ENCODE measurements at places on chromosomes 16 and 17. TPM values are rescaled to one million over a fixed set of nuclear protein-coding genes. Genes with fewer than 3 reads are reported as not detected.

- H3K27me3 ChIP-seq: no peaks in the 10 kb centered on the region
- H3K4me3 ChIP-seq: no peak overlapping the region
- DNase-seq: no peak
- no peak overlapping the region for H3K27ac ChIP-seq
Measured at GRCh38 chr16:74568961-74569631, 37.8 kb downstream of the GLG1 start.

DNA sequence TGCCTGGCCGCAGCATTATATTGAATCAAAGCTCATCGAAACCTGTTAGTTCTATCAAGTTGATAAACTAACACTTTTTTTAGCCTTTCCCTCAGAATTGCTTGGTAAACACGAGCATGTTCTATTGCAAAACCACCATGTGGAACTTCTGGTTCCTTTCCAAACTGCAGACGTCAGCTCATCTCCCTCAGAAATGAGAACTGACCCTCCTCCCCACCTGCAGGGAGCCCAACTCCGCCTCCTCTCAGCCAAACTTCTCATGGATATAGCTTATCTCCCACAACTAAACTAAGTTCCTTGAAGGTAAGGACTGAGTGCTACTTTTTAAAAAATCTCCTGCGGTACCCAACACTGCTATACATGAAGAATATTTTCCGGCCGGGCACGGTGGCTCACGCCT is 6.7 kb downstream of the SHMT1 start:
- H3K27ac ChIP-seq: no peak overlapping the region
- peaks cover 6% of the 10 kb centered on the region for H3K36me3 ChIP-seq
- no peaks in the 10 kb centered on the region for H3K4me1 ChIP-seq
- no peak overlapping the region for H3K4me3 ChIP-seq
- no peaks in the 10 kb centered on the region for H3K27me3 ChIP-seq

DNA sequence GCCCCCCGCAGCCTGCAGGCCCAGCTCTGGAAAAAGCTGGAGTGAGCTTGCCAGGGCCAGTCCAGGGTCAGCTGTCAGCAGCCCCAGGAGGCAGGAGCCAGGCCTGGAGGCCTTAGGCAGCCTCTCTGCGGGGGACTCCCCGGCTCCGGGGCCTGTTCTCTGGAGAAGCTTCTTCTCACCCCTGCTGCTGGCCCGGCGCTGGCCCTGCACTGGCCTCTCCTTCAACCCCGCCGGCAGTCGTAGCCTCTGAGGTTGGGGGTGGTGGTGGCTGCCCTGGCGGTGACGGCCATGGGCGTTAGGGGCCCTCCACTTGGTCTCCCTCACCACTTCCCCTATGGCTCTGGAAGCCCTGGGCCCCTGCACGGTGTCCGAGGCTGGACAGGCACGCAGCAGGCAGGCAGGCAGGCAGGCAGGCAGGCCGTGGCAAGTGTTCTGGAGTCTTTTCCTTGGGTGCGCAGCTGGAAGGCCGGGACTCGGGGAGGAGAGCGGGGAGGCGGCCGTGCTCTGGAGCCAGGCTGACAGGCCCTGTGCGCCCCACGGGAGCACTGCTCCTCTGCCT is 2.1 kb downstream of the FOXF1 start:
- peaks cover 12% of the 10 kb centered on the region for H3K4me1 ChIP-seq
- H3K27me3 ChIP-seq: peaks cover 92% of the 10 kb centered on the region
- DNase-seq: no peak
- no peak overlapping the region for H3K4me3 ChIP-seq

DNA sequence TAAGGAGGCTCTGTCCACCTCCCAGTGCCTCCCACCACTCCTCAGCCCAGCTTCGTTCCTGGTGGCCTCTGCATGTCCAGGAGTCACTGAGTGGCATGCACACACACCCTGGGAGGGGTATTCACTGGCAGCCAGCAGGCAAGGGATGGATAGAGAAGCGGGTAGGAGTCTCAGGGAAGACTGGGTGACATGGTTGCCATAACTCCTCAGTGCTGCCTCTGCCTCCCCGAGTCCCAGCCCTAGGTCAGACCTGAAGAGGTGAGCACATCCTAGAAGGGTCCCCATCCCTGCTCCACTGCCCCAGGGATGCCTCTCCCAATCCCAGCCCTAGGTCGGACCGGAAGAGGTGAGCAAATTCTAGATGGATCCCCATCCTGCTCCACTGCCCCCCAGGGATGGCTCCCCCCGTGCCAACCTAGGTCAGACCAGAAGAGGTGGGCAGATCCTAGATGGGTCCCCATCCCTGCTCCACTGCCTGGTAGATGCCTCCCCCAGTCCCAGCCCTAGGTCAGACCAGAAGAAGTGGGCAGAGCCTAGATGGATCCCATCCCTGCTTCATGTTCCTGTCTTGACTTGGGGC is 197.0 kb downstream of the IRF8 start:
- H3K27me3 ChIP-seq: peaks cover 6% of the 10 kb centered on the region
- no peak overlapping the region for H3K4me3 ChIP-seq
- H3K4me1 ChIP-seq: no peaks in the 10 kb centered on the region
- no peak for DNase-seq
- H3K36me3 ChIP-seq: no peaks in the 10 kb centered on the region

- peak overlapping the region; percentile 8 for H3K27ac ChIP-seq
- no peak overlapping the region for H3K4me3 ChIP-seq
- H3K4me1 ChIP-seq: peaks cover 5% of the 10 kb centered on the region
Measured at GRCh38 chr16:79173919-79174318, 426.6 kb downstream of the MAF start.

DNA sequence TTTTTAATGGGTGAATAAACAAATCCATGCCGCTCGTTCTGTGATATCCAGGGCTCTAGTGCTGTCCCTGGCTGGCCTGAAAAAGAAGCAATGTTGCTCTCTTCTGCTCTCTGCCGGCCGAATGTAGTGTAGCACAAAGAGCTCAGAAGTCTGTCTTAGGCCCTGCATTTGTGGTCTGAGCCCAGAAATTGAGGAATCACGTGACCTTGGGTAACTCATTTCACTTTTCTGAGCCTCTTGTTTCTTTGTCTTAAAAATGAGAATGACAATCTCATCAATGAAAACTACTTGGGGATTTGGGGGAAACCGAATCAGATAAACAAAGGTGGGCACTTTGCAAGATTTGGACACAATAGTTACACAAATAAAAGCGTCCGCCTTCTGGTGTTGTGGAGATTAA is 381.6 kb upstream of the ASIC2 start:
- peaks cover 27% of the 10 kb centered on the region for H3K27me3 ChIP-seq
- no peak overlapping the region for H3K4me3 ChIP-seq
- H3K4me1 ChIP-seq: no peaks in the 10 kb centered on the region
- peak; percentile 72 for DNase-seq
- no peak overlapping the region for H3K27ac ChIP-seq
- no peaks in the 10 kb centered on the region for H3K36me3 ChIP-seq

DNA sequence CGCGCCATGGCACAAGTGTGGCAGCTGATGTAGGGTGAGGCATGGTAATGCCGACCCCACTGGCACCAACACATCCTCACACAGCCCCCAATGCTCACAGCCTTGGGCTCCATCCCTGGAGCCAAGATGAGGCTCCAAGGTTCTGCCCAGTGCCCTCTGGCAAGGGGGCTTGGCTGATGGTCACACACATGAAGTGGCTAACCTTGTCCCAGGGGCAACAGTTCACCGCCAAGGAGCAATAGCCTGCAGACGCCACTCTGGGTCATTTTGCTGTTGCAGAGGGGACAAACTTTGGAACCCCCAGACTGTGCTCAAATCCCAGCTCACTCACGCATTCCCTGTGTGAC is 26.8 kb downstream of the TNFRSF13B start:
- no peaks in the 10 kb centered on the region for H3K4me1 ChIP-seq
- no peak overlapping the region for H3K27ac ChIP-seq
- H3K36me3 ChIP-seq: peaks cover 5% of the 10 kb centered on the region
- no peaks in the 10 kb centered on the region for H3K27me3 ChIP-seq
- H3K4me3 ChIP-seq: no peak overlapping the region

DNA sequence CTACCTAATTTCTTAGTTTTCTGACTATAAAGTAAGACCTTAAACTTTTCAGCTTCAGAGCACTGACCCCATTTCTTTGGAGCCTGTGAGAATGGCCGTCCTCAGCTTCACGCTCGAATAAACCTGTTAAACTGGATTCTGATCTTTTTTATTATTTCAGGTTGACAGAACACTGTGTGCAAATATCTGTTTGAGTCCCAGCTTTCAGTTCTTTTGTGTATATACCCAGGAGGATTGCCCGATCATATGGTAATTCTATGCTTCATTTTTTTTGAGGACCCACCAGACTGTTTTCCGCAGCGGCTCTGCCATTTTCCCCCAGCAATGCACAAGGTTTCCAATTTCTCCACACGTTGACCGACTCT is 19.8 kb upstream of the KCNH6 start:
- no peaks in the 10 kb centered on the region for H3K36me3 ChIP-seq
- peaks cover 51% of the 10 kb centered on the region for H3K27me3 ChIP-seq
- H3K27ac ChIP-seq: no peak overlapping the region
- no peak for DNase-seq
- no peak overlapping the region for H3K4me3 ChIP-seq
- peaks cover 19% of the 10 kb centered on the region for H3K4me1 ChIP-seq

GRCh38 chr17:19492141-19492540 is 41.5 kb upstream of the SLC47A1 start:
- DNase-seq: no peak
- no peaks in the 10 kb centered on the region for H3K27me3 ChIP-seq
- H3K27ac ChIP-seq: no peak overlapping the region
- H3K36me3 ChIP-seq: no peaks in the 10 kb centered on the region
- no peak overlapping the region for H3K4me3 ChIP-seq

DNA sequence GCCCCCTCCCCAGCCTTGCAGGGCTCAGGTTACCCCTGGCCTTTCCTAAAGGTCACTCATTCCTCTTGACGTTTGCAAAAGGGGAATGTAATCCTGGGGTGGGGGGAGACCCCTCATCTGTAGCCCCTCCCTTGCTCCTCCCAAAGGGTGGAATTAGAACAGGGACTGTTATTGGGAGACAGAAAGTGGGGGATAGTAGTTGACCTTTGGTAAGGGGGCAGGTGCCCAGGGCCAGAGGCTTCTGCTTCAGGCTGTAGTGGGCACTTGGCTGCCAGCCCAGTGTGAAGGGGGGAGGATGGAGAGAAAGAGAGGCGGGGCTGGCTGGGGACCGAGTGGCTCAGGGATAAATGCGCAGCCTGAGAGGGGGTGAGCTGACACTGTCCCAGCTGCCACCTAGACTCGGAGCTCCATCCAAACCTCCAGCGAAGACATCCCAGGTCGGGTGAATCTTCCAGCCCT is at the start of gene ENO3:
Gene ENO3 (plus strand): TSS at position 374 of the 459 bp plus-strand sequence. CDS start 711 bp downstream, outside the sequence.
- H3K36me3 ChIP-seq: peaks cover 4% of the 10 kb centered on the region
- peak within 1 kb of the TSS; percentile 78 for H3K27ac ChIP-seq
- peaks cover 2% of the 10 kb centered on the region for H3K27me3 ChIP-seq
- peaks cover 35% of the 10 kb centered on the region for H3K4me1 ChIP-seq
- peak within 1 kb of the TSS; percentile 89 for H3K4me3 ChIP-seq
- no peak for DNase-seq

GRCh38 chr17:39653316-39653661 is 11.9 kb upstream of the TCAP start:
- DNase-seq: no peak
- peaks cover 48% of the 10 kb centered on the region for H3K4me1 ChIP-seq
- peaks cover 3% of the 10 kb centered on the region for H3K36me3 ChIP-seq
- peak overlapping the region; percentile 85 for H3K27ac ChIP-seq
- no peak overlapping the region for H3K4me3 ChIP-seq

DNA sequence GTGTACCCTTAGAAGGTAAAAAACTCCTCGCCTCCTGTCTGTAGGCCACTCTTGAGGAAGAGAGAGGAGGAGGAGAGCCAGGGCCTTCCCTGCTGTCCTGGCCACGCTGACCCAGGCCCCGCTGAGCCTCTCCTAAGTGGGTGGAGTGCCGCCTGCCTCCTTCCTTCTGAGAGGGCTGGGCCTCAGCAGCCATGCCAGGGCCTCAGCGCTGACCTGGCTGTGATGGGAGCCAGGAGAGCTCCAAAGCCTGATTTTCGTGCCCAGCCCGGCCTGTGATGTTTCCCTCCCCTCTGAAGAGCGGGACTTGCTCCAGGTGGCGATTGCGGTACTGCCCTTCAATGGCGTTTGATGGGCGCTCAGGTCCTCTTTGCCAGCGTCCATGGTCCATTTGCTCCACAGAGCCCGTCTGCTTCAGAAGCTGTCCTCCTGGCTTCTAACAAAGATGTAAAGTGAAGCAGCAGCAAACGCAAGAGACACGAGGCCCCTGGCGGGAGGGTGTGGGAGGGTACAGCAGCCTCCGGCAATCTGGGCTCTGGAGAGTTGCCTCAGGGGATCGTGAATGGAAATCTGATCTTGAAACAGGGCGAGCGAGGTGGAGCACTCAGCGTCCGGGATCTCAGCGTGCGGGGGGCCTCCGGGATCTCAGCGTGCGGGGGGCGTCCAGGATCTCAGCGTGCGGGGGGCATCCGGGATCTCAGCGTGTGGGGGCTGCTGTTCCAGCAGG is 93.5 kb downstream of the NPIPB11 start:
- DNase-seq: no peak
- H3K36me3 ChIP-seq: no peaks in the 10 kb centered on the region
- peaks cover 51% of the 10 kb centered on the region for H3K4me1 ChIP-seq
- H3K4me3 ChIP-seq: no peak overlapping the region

GRCh38 chr17:81002409-81003361 is 11.0 kb downstream of the CHMP6 start:
- H3K4me3 ChIP-seq: peak overlapping the region; percentile 64
- peaks cover 56% of the 10 kb centered on the region for H3K27me3 ChIP-seq
- no peak overlapping the region for H3K27ac ChIP-seq
- DNase-seq: no peak
- H3K36me3 ChIP-seq: no peaks in the 10 kb centered on the region

- H3K27me3 ChIP-seq: no peaks in the 10 kb centered on the region
- peaks cover 13% of the 10 kb centered on the region for H3K4me1 ChIP-seq
- DNase-seq: no peak
- peak overlapping the region; percentile 57 for H3K27ac ChIP-seq
Measured at GRCh38 chr16:87458424-87458915, 34.4 kb downstream of the ZCCHC14 start.

DNA sequence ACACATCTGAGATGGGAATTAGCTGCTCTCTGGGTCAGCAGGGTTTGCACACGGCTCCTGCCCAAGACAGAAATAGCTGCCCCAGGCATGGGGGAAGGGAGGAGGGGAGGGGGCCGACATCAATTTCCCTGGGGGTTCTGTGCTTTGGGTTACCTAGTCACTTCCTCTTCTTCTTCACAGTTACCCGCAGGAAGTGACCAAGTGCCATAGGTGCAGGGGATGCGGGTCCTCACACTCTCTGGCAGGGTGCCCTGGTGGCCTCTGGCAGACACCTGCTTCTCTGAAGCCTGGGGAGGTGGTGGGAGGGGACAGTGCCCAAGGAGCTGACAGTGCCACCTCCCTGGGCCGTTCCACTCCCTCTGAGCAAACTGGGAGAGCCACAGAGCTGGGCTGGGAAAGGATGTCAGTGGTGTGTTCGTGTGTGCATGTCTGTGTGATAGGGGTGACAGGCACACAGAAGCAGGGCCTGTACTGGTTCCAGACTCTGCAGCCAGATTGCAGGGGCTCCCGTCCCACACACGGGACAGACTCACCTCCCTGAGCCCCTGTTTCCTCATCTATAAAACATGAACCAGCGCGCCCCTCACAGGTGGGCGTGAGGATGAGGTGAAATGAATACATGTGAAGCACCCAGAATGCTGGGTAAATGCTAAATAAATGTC is 18.2 kb downstream of the SCN4A start:
- no peak for DNase-seq
- no peak overlapping the region for H3K27ac ChIP-seq
- H3K27me3 ChIP-seq: no peaks in the 10 kb centered on the region
- no peak overlapping the region for H3K4me3 ChIP-seq
- H3K4me1 ChIP-seq: peaks cover 4% of the 10 kb centered on the region

Gene ASGR1
- total RNA-seq: 11.2 TPM

Gene XAF1
- not detected for total RNA-seq

Gene GP1BA
- total RNA-seq: not detected

Gene MYADML2
- not detected for total RNA-seq

Gene MT1G
- not detected for total RNA-seq

Gene AP2B1
- total RNA-seq: 216 TPM

Gene PLLP
- total RNA-seq: 0.79 TPM

Gene SNAI3
- not detected for total RNA-seq

Gene OTOP3
- total RNA-seq: not detected

Gene NHLRC4
- total RNA-seq: 0.86 TPM

Gene PLSCR3
- 25.7 TPM for total RNA-seq

Gene CHD9NB
- 0.61 TPM for total RNA-seq

All from neural crest cell (in vitro differentiated cells).